HTR-8/SVneo (cell line): ENCODE measurements at places on chromosomes 16 and 17.

DNA sequence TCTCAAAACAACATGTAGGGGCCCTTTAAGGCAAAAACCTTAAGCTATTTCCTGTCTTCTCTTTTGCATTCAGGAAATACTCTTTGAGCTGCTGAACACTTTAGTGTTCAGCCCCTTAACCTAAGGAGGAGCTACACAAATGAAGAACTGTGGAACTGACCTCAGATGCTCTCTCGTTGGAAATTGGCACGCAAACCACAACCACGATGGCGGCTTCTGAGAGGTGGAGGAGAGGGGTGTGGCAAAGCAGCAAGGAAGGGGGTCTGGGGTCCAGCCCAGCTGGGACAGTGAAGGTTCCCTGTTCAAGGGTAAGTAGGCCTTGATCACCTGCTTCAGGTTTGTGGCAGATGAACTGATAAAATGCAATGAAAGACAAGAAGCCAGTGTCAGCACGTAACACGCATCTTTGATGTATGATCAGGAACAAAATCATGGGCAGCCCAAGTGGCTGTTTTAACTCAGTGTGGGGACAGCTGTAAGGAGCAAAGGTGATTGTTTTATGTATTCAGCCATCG lies 291.6 kb upstream of the TNRC6C start:
- DNase-seq, result no peak

GRCh38 chr17:57911834-57912673 lies 43.2 kb downstream of the CUEDC1 start:
- DNase-seq, result no peak

- DNase-seq, result peak; percentile 18
Observed at GRCh38 chr17:20225162-20226115, 216.3 kb downstream of the SPECC1 start.

DNA sequence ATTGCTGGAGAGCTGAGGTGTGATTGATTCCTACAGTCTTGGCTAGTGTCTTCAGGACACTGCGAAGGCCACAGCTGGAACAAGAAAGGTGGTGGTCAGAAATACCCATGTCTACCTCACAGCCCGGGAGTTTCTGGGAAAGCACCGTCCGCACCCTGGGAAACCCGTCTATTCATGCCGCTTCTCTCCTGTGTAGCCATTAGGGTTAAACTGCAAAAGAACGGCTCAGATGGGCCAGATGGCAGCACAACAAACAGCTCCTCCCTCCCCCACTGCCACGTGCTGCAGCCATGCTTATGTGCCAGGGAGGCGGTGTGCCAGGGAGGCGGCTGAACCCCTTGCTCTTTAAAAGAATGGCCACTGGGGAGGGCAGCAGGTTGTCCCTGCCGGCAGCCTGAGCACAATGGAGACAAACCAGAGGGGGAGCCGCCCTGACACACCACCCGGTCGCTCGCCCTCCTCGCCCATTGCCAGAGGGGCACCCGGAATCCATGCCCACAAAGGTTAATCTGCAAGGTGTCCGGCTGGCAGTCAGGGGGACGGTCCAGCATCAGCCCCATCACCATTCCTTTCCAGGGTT lies 65.2 kb downstream of the CYTH1 start:
- no peak for DNase-seq

- no peak for DNase-seq
Observed at GRCh38 chr17:77613627-77614026, 344.9 kb upstream of the TNRC6C start.

GRCh38 chr16:88352261-88353200 lies 30.2 kb upstream of the ZNF469 start:
- no peak for DNase-seq

DNA sequence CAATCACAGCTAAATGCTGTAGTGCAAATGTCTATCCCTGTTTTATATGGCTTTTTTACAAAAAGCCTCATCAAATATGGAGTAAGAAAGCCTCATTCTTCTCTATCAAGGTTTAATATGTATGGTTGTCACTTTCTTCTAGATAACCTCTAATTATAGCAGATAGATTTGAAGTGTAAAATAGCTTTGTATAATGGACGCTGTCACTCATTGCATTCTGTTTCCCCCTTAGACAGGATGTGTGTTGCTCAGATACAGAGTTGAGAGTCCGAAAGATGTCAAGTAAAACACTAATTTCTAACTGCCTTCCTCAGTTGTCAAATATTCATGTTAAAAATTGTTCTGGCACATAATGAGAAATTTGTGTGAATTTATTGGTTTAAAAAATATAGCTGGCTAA lies 88.0 kb downstream of the NLK start:
- DNase-seq, result no peak

DNA sequence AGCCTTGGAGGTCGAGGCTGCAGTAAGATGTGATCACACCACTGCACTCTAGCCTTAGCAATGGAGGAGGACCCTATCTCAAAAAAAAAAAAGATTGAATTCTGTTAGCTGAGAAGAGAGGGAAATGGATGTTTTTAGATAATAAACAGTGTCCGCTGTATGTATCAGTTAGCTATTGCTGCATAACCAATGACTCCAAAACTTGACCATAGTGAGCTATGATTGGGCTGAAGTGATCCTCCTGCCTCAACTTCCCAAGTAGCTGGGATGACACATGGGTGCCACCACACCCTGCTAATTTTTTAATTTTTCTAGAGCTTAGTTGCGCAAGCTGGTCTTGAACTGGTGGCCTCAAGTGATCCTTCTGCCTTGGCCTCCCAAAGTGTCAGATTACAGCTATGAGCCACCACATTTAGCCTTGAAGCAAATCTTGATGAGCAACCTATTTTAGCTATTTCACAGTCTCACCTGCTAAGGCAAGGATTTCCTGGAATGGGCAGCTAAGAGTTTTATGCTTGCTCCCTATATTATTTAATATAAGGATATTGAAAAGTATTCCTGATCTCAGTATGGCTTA lies 68.3 kb upstream of the ATF7IP2 start:
- no peak for DNase-seq

GRCh38 chr17:73397278-73397826 lies 85.6 kb upstream of the CDC42EP4 start:
- DNase-seq, result no peak

- peak; percentile 49 for DNase-seq
Observed at GRCh38 chr17:1997289-1997926, 27.7 kb downstream of the RTN4RL1 start.

DNA sequence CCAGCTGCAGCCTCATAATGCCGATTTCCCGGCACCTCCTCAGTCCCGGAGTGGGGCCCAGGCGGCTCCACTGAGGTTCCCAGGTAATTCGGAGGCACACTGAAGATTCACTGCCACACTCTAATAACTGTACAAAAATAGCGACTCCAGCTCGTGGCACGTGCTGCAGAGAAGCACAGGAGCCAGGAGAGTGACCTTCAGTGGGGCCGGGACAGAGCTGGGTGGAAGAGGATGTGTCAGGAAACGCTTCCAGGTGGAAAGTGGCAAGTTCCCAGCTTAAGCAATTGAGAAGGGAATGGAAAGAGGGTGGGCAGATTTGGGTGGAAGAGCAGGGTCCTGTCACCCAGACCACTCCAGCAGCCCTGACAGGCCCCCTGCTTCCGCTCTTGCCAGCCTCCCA lies 3.1 kb upstream of the TRAP1 start:
- no peak for DNase-seq

- DNase-seq, result peak; percentile 90
Observed at GRCh38 chr17:56902348-56902747, 11.5 kb downstream of the TRIM25 start.

DNA sequence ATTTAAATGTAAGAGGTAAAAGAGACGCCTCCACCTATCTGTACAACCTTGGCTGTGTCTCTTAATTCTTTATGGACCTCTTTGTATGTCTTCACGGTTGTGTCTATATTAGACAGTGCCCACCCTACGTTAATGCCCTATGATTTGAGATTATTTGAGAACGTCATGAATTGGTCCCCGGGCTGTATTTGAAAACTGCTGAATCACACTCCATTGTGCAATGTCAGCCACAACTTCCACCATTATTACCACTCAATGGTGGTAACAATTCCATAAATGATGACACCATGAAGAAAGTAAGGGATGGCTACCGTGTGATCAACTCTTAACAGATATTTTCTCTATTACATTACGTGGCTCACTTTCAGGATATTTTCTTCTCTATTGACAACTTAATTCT lies 182.4 kb upstream of the RBFOX1 start:
- no peak for DNase-seq

DNA sequence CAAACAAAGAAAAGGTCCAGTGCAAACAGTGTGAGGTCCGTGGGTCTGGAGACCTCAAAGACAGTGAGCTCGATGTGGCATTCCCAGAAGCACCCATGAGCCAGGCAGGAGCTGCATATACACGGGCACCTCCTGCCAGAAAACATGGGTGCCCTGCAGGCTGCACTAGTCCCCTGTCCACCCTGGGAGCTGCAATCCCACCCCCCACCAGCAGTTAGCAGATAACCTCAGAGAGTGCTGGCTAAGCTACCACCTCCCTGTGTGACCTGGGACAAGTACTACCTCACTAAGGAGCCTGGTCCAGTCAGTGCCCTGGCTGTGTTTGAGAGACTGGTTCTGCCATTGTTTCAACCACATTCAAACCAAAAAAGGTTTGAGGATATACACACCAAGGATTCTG lies 135.7 kb downstream of the ZNF423 start:
- DNase-seq, result no peak

GRCh38 chr17:72118335-72119076 lies 2.3 kb upstream of the SOX9 start:
- DNase-seq, result peak; percentile 74

- peak; percentile 84 for DNase-seq
Observed at GRCh38 chr17:59914274-59914854, 21.4 kb downstream of the RPS6KB1 start.

- no peak for DNase-seq
Observed at GRCh38 chr16:64077242-64077641, 1044.6 kb downstream of the CDH11 start.

- no peak for DNase-seq
Observed at GRCh38 chr16:13039526-13039925, 138.1 kb downstream of the SHISA9 start.
